Hippocampal formation (tissue), 2 donors: ENCODE measurements at places on chromosomes 13 and 19.
A peak's percentile ranks its signal among the peaks of the same experiment; 100 is the strongest.

- DNase-seq, result no peak
Measured at GRCh38 chr13:94656766-94657165, 55.1 kb downstream of the GPR180 start.

DNA sequence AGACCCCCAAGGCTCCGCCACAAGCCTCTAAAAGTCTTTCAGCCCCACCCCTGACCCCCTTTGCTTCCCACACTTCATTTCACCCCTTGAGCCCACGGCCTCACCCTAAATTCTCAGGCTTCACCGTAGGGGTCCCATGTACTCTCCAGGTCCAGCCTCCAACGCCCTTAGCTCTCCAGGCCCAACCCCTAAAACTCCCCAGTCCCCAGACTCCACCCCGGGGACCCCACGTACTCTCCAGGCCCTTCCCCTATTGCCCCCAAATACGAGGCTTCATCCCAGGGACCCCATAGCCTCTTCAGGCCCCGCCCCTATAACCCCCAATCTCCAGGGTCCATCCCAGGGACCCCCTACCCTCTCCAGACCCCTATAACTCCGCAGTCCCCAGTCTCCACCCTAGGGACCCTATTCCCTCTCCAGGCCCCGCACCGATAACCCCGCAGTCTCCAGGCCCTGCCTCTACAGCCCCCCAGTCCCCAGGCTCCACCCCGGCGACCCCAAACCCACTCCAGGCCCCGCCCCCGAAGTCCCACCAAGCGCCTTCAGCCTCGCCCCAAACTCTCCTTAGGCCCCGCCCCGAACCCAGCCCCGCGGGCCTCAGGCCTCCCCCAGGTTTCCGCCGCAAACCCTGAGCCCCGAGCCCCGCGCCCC, 619 bp downstream of the MED16 start:
- DNase-seq, result no peak

GRCh38 chr19:6527893-6528543, 2.8 kb upstream of the TNFSF9 start:
- no peak for DNase-seq

- no peak for DNase-seq
Measured at GRCh38 chr19:19575411-19575810, 37.3 kb downstream of the CILP2 start.

DNA sequence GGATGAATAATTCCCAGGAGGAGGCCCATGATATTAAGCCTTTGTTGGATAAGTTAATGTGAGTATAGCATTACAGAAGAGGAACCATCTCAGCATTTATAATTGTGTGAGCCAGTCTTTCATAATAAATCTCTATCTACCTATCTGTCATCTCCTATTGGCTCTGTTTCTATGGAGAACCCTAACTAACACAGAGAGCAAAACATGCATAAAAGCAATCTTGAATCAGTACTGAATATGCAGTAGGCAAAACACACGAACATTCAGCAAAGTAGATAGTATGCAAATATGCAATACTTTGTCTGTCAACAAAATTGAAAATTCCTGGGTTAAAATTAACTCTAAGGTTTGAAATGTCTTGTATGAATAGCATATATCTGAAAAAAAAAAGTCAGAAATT, 966.3 kb downstream of the DIAPH3 start:
- no peak for DNase-seq

DNA sequence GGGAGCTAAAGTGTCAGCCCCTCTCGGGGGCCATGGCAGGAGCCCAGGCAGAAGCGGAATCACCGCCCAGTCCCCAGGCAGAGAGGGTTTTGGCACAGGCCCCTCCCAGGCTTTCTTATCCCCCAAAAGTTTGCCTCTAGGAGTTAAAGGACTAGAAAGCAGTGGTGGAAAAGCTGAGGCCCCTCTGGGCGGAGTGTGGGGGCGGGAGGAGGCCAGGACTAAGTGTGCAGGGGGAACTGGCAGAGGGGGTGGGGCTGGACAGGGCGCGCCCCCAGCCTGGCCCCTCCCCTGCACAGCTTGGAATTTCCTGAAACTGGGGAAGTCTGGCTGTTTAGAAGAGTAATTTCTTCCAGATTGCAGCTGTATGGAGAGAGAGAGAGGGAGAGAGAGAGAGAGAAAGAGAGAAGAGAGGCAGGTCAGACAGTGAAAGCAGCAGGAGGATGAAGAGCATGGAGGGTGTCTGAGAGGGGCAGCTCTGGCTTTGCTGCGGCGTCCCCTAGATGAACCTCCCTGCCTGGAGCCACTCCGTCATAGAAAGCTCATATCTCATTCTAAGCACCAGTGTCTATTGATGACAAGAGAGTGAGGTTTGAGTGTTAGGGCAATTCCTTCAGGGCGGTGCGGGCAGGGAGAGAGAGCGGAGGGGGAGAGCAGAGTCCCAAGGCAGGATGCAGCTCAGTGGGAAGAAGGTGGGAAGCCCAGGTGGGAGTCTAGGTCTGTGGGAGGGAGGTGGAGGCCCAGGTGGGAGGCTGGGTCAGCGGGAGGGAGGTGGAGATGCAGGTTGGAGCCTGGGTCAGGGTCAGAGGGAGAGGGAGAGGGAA, at the start of gene CDC42EP5:
Gene CDC42EP5, minus strand, starts transcription at position 226 of the 821 bp plus-strand sequence. CDS start 7,749 bp downstream, outside the sequence.
- no peak for DNase-seq

DNA sequence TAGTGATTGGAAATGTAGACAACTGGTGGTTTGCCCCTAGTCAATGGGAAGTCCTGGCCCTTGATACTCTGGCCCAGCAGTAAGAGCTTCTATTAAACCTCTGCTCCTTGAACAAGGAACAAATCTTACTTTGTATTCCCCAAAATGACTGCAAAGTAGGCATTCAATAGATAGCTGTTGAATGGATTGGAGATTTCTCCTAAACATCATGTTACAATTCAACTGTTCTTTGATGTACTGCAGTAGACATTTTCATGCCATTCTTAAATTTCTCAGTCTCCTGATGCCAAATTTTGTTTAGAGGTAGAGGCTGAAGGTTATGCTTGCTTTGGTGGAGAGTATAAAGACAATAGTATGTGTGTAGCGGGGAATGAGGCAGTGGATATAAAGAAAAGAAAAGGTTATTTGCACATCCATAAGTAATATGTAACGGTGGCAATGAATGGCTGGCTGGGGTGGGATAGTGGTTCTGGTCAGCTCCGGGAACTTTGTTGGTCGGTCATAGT, 12.8 kb downstream of the MIR17HG start:
- DNase-seq, result no peak

DNA sequence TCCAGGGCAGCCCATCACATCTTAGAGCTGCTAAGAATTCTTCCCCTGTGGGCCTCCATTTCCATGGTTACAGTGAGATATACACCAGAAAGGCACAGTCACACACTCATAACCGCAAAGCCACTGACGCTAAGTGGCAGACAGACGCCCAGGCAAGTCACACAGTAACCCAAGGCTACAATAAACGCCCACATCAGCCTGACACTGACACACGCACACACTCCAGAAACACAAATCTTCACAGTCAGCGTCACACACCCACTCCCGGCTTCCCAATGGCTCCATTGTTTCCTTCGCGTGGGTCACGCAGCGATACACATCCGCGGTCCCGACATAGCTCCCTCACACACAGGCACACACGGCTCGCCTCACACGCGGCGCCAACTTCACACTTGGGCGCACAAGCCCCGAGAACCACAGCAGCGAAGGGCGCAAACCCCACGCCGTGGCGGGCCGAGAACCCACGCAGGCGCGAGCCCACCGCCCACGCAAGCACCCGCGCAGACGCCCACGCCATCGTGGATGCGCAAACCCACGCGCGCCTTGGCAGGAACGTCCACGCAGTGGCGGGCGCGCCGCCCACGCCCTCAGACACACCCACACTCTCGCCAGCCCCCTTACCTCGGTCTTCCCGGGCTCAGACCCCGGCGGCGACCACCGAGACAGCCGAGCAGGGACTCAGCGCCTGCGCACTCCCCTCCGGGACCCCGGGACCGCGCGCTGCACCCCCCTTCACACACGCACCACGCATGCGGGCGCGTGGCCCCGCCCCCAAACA, at the start of gene ZNF667:
Gene ZNF667, minus strand, starts transcription at position 695 of the 778 bp plus-strand sequence. CDS start 14,975 bp downstream, outside the sequence.
- no peak for DNase-seq

- no peak for DNase-seq
Measured at GRCh38 chr13:77522444-77522843, 13.1 kb upstream of the SCEL start.

GRCh38 chr13:52846567-52847321, 1.7 kb downstream of the PCDH8 start:
- DNase-seq, result peak; percentile 44

- DNase-seq, result no peak
Measured at GRCh38 chr19:2365201-2365970, 5.3 kb downstream of the TMPRSS9 start.

DNA sequence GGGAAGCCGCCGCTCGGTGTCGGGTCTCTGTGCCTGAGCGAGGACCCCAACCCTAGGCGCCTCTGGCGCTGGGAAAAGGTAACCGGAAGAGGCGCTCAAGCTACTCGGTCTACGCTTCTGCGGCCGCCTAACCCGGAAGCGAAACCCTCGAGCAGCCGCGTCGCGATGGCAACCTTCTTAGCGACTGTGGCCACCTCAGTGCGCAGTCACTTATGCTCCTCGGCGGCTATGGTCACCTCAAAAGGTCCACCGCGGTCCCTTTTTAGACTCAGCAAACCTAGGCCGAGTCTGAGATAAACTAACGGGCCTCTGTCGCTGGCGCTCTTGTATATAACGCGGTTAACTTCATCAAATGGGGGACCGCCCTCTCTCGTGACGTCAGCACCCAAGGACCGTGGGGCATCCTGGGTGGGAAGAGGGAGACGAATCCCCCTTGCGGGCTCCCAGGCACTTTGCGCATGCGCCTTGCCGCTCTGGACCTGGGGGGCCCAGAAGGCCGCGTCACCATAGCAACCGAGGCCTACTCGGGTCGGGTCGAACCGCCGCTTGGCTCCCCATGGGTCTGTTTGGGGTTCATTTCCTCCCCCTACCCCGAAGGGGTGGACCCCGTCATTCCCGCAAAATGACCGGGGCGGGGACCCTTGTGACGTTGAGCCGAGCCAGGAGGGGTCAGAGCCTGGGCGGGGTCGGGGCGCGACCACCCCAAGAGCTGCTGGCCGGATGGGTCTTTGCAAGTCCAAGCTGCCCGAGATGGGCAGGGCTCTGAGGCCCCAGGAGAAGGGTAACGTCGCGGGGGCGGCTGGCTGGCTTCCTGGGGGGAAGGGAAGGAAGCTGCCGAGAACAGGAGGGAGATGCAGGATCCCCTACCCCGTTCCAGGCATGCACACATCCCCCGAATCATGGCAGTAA, at the start of gene GTF2F1:
Gene GTF2F1, minus strand, starts transcription at position 91 of the 909 bp plus-strand sequence. CDS start 169 bp downstream, outside the sequence.
- DNase-seq, result peak; percentile 92

DNA sequence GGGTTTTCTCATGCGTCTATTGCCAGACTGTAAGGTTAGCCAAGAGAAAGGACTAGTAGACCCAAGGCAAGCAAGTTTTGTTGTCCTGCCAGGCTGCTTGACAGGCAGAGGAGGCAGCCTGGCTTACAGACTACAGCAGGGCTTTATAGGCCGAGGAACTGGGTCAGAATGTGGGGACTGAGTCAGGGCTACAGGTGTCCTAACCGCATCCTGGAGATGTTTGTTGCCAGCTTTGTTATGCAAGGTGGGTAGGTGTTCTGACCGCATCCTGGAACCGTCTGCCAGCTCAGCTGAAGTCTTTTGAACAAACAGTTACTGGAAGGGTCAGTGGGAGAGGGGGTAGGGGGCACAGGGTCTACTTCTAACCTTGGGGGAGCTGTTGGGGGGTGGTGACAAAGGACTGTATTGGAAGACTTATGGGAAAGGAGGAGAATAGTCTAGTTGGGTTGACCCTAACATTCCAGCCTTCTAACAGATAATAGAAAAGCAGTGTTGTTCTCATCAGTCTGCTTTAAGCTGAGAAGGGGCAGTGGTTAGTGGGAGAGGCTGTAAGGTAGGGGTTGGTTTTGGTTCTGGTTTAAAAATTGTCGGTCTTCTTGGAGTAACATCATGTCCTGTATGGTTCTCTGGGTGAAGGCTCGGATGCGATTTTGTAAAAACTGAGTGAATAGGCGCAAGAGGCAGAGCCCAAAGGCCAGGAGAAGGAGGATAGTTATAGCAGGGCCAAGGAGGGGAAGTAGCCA, 913.8 kb upstream of the SLITRK5 start:
- DNase-seq, result no peak

DNA sequence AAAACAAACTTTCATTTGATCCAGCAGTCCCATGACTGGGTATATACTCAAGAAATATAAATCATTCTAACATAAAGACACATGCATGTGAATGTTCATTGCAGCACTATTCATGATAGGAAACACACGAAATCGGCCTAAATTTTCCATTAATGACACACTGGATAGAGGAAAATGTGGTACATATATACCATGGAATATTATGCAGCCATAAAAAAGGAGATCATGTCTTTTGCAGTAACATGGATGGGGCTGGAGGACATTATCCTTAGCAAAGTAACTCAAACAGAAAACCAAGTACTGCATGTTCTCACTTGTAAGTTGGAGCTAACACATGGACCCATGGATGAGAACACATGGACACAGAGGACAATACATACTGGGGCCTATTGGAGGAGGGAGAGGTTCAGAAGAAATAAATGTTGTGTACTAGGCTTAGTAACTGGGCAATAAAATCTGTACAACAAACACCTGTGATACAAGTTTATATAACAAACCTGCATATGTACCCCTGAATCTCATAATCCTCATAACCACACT, 283.6 kb downstream of the LMO7 start:
- DNase-seq, result no peak

DNA sequence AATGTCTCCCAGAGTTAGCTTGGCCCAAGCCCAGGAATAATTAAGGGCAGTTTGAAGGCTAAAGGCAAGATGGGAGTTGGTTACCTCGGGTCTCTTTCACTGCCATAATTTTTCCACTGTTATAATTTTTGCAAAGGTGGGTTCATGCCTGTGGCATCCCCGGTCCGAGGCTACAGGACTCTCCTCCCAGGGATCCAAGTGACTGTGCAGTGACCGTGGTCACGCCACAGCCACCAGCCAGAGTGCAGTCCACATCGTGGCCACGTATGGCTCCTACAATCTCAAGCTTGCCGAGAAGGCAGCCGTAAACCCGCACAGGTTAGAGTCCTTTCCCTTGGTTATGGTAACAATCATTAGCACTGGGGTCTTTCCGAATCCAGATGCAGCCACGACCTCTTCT, 36.8 kb downstream of the C13orf46 start:
- no peak for DNase-seq

DNA sequence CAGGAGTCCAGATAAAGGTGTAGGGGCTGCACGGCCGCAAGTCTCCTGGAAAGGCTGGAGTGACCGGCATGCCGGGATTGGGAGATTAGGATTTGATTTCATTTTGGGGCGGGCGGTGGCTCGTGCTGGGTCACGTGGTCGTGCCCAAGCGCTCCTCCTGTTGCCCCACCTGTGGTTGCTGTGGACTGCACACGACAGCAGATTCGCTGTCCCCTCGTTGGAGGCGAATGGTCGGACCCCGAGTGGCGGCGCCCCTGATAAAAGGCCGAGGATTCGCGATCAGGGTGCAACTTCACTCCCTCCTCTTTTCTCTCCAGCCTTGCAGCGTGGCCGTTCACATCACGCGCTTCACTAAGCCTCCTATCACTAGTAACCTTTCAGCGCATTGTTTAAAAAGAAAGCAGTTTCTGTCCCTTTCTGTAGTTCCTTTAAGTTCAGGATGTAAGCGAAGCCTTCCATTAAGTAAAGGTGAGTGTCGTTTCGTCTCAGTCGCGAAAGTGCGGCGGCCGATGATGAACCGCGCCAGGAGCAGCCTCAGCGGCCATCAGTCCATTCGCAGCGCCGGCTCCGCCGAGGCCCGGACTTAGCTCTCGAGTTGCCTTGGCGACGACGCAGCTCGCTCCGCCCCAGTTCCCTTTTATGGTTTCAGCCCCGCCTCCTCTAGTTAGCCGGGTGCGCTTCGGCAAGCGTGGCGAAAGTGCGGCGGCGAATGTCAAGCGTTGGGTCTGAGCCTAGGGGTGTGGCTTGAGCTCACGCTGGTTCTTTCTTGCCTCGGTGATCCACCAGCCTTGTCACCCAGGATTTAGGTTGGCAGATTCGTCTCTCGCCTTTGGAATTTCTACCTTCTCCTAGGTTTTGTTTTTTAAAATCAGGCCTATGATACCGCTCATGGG, 1.7 kb upstream of the PPP1R37 start:
- DNase-seq, result peak; percentile 98

- DNase-seq, result no peak
Measured at GRCh38 chr19:41746593-41747227, 8.6 kb upstream of the CEACAM6 start.
